ENCODE measurements at places on chromosomes 7 and 10.

GRCh38 chr10:112778579-112778978 lies 171.5 kb upstream of the TCF7L2 start:
- DNase-seq, result no peak

- DNase-seq, result no peak
Observed at GRCh38 chr7:110994028-110994967, 96.6 kb upstream of the LRRN3 start.

- no peak for DNase-seq
Observed at GRCh38 chr10:101671453-101671852, 23.5 kb downstream of the FBXW4 start.

DNA sequence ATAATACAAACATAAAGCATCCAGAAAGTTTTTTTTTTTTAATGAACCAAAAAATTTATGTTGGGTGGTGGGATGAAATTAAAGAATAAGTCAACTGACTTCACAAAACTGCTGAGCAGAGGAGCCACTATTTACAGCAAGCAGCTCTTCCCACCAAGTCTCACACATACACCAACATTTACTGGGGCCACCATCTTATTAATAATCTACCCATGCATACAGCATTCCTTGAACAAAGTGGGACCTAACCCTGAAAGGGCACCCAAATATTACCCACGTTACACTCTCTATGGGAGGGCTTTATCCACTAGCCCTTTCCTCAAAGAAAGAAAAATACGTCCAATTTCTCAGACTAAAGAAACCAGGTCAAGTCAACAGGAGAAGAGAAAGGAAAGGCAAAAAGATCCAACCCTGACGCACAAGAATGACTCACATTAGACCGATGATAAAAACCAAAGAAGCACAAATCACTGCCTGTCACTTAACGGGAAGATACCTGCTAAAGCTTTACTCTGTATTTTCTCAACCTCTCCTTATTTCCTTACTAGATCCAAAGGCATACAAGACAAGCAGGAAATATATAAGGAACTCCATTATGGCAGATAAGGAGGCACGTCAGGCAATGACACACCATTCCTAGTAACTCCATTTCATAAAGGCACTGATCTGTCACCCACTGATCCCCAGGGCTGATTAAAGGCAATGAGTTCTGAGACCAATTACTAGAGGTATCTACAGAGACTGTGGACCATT lies 141.8 kb upstream of the ASAH2 start:
- DNase-seq, result no peak

DNA sequence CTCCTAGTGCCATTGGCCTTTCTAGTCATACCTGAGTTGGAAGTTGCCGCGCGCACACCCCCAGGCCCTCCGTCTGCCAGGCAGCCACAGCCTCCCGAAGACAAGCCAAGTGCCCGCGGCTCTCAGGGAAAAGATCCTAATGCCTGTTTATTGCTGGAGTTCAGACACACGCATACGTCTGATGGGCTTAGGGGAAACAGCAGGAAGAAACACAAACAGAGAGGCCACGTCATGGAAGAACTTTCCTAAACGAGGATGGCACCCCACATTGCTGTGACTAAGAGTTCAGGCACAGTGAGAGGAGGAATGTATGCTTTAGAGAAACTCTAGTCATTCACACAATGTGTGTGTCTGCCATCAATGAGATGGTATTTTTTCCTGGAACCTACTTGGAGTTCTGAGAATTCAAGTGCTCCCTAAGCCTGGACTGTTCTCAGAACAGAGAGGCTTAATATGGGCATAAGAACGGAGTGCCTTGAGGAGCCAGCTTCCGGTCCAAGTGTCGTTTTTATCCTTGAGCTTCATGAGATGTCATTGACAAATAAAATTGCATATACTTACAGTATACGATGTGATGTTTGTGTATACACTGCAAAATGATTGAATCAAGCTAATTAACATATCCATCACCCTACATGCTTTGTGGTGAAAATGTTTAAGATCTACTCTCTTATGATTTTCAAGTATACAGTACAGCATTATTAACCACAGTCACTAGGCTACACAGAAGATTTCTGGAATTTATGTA lies 11.6 kb upstream of the RBP3 start:
- DNase-seq, result no peak

DNA sequence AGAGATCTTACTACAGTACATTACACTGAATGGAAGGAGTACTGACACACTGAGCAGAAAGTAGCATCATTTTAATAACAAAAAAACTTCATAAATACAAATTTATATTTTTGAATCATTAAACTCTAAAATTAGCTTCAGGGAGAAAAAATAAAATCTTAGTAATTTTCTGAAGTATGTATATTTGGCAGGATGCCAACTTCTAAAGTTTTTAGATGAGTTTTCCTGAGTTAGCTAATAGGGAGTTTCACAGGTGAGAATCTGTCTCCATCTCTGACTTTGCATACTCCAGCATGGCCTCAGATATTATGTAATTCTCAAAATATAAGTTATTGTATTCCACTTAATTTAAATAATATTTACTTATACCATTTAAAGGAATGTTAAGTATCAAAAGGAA lies 673.2 kb upstream of the PCDH15 start:
- no peak for DNase-seq

DNA sequence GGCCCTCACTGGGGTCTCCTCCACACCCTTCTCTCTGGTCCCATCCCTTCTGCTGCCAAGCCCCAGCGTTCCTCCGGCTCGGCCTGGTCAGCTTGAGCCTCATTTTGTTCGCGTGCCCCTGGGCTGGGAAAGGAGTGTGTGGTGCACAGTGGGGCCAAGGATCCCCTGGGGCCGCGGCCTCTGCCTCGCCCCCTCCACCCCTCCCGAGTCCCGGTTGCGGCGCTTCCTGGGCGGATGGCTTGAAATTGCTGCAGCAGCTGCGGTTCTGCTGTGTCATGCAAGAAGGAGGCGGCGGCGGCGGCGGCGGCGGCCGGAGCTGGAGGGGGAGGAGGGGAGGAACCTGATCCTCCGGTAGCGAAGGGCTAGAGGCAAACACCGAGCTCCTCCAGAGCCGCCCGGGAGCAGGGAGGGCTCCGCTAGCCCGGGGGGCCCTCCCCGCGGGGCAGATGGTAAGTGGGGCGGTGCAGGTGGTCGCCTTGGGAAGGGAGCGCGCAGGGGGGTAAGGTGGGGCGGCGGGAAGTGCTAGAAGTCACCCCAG lies 217.8 kb upstream of the MKLN1 start:
- no peak for DNase-seq

DNA sequence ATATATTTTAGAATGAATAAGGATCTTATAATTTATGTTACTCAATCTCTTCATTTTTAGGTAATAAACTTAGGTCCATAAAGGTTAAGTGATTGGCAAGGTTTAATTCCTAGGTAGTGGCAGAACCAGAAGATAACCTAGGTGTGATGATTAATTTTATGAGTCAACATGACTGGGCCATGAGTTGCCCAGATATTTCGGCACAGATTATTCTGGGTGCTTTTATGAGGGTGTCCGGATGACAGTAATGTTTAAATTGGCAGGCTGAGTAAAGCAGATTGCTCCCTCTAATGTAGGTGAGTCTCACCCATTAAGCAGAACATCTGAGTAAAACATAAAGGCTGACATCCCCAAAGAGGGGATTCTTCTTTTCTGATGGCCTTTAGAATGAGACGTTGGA lies 1349.3 kb upstream of the CELF2 start:
- no peak for DNase-seq

- no peak for DNase-seq
Observed at GRCh38 chr10:26792758-26793495, 67.8 kb downstream of the ABI1 start.

GRCh38 chr7:9691286-9691685 lies 1257.9 kb downstream of the NXPH1 start:
- no peak for DNase-seq
